ENCODE measurements at places on chromosomes 2 and 18. TPM values are rescaled to one million over a fixed set of nuclear protein-coding genes. Genes with fewer than 3 reads are reported as not detected.
A peak's percentile ranks its signal among the peaks of the same experiment; 100 is the strongest.

- H3K27ac ChIP-seq, result no peak overlapping the region
- H3K4me3 ChIP-seq, result peak overlapping the region; percentile 10
- H3K27me3 ChIP-seq, result no peaks in the 10 kb centered on the region
Observed at GRCh38 chr2:151946899-151947812, 118.9 kb upstream of the ARL5A start.

TMEM150A gene
- total RNA-seq, result 17.4 TPM

DNA sequence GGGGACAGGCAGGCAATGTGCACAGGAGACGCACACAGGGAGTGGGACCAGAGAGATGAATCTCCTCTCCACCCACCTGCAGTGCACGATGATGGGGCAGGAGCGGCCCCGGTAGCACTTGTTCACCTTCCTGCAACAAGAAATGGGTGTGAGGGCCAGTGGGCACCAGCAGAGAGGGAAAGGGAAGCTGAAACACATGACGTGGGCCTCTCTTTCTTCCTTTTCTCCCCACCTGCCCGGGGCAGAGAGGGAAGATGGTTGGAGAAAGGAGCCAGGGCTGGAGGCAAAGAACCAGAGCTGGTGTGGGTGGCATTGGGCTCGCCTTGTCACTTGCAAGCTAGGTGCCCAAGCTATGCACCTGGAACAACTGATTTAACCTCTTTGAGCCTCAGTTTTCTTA is 12.2 kb downstream of the DNAJB2 start:
- H3K36me3 ChIP-seq, result no peaks in the 10 kb centered on the region
- no peak overlapping the region for H3K4me3 ChIP-seq
- H3K27me3 ChIP-seq, result no peaks in the 10 kb centered on the region
- H3K4me1 ChIP-seq, result no peaks in the 10 kb centered on the region
- DNase-seq, result no peak
- H3K27ac ChIP-seq, result no peak overlapping the region

CFAP65 gene
- total RNA-seq, result 4.4 TPM

- no peaks in the 10 kb centered on the region for H3K36me3 ChIP-seq
- no peaks in the 10 kb centered on the region for H3K27me3 ChIP-seq
- no peak overlapping the region for H3K4me3 ChIP-seq
- no peak overlapping the region for H3K27ac ChIP-seq
- DNase-seq, result no peak
- H3K4me1 ChIP-seq, result no peaks in the 10 kb centered on the region
Observed at GRCh38 chr2:165647409-165647808, 146.6 kb downstream of the GALNT3 start.

DNA sequence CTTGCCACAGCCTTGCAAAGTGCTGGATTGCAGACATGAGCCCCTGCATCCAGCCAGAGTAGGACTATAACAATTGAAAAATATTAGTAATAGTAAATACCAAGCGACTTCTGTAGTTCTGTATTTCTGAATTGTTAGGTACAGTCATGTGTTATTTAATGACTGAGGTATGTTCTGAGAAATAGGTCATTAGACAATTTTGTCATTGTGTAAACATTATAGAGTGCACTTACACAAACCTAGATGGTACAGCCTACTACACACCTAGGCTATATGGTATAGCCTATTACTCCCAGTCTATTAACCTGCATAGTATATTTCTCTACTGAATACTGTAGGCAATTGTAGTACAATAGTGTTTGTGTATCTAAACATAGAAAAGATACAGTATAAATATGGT is 92.1 kb downstream of the GALNT1 start:
- H3K27me3 ChIP-seq, result no peaks in the 10 kb centered on the region
- no peaks in the 10 kb centered on the region for H3K4me1 ChIP-seq
- H3K4me3 ChIP-seq, result no peak overlapping the region
- DNase-seq, result no peak
- H3K27ac ChIP-seq, result no peak overlapping the region

GRCh38 chr2:148122788-148123187 is 101.9 kb downstream of the MBD5 start:
- H3K27me3 ChIP-seq, result no peaks in the 10 kb centered on the region
- no peak overlapping the region for H3K27ac ChIP-seq
- no peak overlapping the region for H3K4me3 ChIP-seq
- no peaks in the 10 kb centered on the region for H3K4me1 ChIP-seq
- DNase-seq, result no peak
- no peaks in the 10 kb centered on the region for H3K36me3 ChIP-seq

DNA sequence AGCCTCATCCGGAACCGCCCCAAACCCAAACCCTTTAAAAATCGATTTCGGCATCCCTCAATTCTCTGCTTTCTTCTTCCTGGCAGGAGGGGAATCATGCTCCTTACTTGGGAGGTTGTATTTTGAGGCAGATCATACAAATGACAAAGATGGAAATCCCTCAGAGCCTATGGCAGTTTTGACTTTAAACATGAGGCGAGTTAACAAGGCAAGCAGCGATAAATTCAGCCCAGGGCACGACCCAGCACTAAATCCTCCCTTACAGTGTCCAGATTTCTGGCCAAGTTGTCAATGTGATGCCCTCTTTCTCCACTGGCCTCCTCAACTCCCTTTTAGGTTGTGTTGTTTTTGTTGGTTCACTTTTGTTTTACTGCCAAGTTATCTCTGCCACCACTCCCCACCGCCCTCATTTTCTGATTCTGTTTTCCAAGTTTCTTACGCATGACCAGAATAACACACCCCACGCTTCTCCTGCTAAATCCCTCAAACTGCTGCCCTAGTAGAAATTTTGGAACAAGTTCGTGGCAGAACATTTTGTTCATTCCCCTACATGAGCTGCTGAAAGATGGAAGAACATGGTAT is 68.3 kb downstream of the CTAGE1 start:
- no peaks in the 10 kb centered on the region for H3K4me1 ChIP-seq
- H3K27me3 ChIP-seq, result no peaks in the 10 kb centered on the region
- H3K4me3 ChIP-seq, result peak overlapping the region; percentile 35
- no peak for DNase-seq
- H3K27ac ChIP-seq, result no peak overlapping the region

PLB1 gene
- total RNA-seq, result 9.6 TPM

AGAP1 gene
- total RNA-seq, result 40.1 TPM

FAM237A gene
- not detected for total RNA-seq

- H3K27me3 ChIP-seq, result no peaks in the 10 kb centered on the region
- no peaks in the 10 kb centered on the region for H3K36me3 ChIP-seq
- H3K4me3 ChIP-seq, result no peak overlapping the region
- no peak overlapping the region for H3K27ac ChIP-seq
- no peak for DNase-seq
Observed at GRCh38 chr2:9703701-9704221, 73.0 kb upstream of the YWHAQ start.

IL36RN gene
- not detected for total RNA-seq

DNA sequence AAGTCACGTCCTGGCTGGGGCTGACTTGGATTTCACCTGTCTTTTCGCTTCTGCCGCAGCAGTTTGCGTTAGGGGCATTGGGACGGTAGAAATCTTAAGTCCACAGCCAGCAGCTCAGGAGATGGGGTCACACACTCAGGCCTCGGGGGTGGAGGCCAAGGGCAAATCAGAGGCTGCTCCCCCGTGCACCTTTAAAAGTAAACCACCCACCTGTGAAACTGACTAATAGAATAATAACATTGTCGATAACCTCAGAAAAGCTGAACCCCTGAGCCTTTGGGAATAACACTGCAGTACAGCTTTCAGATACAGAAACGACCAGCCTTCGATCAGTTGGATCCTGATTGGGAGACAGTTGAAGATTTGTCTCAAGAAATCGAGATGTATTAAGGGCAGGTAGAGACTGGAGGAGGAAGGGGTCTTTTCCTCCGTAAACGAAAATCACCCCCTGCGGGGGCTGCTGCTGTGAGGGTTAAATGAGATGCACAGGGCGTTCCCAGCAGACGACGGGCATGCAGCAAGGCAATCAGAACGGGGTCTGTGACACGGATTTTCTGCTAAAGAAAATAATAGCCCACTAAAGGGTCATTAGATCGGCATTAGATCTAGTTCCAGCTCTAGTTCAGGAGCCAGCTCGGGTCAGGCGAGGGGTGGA is 16.4 kb upstream of the NFATC1 start:
- H3K27ac ChIP-seq, result no peak overlapping the region
- DNase-seq, result no peak
- H3K4me1 ChIP-seq, result no peaks in the 10 kb centered on the region
- no peaks in the 10 kb centered on the region for H3K36me3 ChIP-seq
- no peak overlapping the region for H3K4me3 ChIP-seq
- H3K27me3 ChIP-seq, result no peaks in the 10 kb centered on the region

DNA sequence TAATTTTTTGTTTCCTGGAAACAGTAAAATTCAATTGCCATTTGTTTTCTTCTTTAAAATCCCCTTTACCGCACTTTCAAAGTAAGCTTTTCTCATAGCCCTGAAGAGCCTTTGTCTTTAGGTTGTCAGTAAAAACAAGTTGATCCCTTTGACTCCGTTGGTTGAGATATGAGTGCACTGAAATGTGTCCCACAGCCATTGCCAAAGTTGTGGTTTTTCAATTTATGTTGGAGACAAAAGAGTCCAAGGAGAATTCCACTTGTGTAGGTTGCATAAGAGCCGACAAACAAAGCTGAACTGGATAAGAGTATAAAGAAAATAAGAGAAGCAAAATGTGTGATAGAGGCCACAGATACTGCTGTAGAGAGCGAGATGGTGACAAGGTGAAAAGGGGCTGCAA is 26.1 kb upstream of the HNMT start:
- H3K27me3 ChIP-seq, result no peaks in the 10 kb centered on the region
- H3K4me3 ChIP-seq, result no peak overlapping the region
- H3K27ac ChIP-seq, result no peak overlapping the region
- DNase-seq, result no peak

DNA sequence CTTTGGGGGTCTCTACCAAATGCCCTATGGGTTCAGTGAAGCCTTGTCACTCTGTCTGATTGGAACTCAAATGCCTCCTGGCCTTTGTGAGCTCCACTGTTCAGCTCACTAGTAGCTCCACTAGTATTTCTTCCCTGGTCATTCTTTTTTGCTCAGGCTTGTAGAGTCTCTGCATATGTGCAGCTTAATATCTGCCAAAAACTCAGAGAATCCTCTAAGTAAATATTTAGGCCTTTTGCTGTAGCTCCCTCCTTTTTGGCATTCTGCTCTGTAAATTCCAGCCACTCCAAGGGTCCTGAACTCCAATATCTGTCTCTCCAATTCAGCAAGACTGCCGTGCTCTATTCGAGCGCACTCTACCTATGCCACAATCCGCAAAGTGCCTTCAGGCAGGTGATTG is 146.5 kb downstream of the MAIP1 start:
- no peak overlapping the region for H3K27ac ChIP-seq
- H3K4me3 ChIP-seq, result no peak overlapping the region
- DNase-seq, result no peak
